Activated naive CD4-positive, alpha-beta T cell treated with anti-CD3 and anti-CD28 coated beads, Interleukin-2, amount 50 U/mL, for 72 hours (primary cell): ENCODE measurements at places on chromosomes 1 and 21.

- no peak for DNase-seq
Measured at GRCh38 chr1:43930168-43930948, 3.2 kb upstream of the ARTN start.

GRCh38 chr1:234780112-234780511, 170.1 kb upstream of the IRF2BP2 start:
- DNase-seq: no peak

GRCh38 chr1:192849442-192849841, 40.6 kb downstream of the RGS2 start:
- no peak for DNase-seq

DNA sequence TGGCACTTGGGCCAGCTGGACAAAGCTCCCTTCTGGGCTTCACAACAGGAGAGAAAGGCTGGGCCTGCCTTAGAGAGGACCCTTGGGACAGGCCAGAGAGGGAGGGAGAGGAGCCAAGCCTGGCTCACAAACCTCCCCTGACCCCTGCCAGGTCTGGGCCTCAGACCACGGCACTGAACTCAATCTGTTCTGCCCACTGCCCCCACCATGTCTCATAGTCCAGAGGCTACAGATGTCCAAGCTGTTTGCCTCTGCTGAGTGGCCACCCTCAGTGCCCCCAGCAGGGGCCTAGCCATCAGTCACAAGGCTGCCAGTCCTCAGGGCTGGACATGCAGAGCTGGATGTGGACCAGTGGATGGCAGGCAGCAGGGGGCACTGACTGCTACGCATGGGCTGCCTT, 13.0 kb upstream of the DMBX1 start:
- DNase-seq: no peak

DNA sequence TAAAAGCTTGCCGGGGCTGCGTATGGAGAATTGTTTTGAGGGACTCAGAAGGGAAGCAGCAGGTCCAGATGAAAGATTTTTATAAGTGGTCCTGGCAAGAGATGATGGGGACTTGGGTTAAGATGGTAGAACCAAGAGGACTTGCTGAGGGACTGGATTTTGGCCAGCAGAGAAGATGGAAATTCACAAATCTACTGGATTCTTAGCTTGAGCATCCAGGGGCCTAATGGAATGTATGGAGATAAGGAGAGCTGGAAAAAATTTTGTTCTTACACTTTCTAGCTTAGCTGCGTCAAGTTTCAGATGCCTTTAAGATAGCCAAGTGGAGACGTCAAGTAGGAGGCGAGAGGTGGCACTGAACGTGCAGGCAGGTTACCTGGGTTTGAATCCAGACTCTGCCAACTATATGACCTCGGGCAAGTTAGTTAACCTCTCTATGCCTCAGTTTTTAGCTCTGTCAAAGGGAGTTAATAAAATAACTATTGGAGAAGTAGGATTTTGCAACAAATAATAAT, 3.4 kb upstream of the RBP7 start:
- no peak for DNase-seq

- DNase-seq: no peak
Measured at GRCh38 chr1:2240270-2241156, 12.4 kb downstream of the SKI start.

- no peak for DNase-seq
Measured at GRCh38 chr1:115898020-115898419, 57.1 kb upstream of the NHLH2 start.

DNA sequence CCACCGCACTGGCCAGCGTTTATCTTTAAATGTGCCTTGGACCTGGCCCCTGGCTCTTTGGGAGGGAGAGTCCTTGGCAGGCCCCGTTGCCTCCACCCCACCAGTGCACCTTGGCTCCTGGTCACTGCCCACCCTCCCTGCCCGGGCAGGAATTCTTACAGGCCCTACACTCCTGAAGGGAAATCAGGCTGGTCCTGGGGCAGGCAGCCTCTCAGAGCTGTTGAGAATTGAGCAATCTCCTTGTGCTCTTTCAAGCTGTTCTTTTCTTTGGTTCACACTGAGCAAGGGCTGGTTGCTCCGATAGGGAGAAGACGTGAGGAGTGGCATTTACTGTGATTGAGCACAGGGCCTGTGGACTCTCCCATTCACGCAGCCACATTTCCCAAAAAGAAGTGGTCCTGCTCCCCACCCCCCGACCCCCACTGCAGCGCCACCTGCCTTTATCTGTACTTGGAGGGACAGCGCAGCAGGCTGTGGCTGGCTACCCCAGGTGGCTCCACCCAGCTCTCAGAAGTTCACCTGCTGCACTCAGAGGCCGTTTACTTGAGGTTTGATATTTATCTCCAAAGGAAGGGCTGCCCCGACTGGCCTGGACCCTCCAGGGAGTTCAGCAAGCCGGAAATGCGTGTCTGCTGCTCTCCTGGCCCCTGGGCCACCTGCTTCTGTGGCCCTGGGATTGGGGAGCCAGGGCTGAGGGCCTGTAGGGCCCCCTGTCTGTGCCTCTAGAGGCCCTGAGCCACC, 47.8 kb downstream of the SKI start:
- DNase-seq: no peak

DNA sequence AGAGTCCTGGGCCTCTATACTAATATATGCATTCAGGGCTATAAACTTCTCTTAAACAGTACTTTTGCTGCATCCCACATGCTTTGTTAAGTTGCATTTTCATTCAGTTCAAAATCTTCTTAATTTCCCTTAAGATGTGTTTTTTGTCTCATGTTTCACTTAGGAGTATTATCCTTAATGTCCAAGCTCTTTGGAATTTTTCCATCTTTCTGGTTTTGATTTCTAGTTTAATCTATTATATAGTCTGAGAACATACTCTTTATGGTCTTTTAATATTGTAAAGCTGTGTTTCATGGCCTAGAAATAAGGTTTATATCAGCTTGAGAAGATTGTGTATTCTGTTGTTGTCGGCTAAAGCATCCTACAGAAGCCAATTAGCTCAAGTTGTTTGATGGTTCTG, 1041.8 kb downstream of the PLA2G4A start:
- no peak for DNase-seq

- no peak for DNase-seq
Measured at GRCh38 chr1:163085904-163086268, 16.7 kb downstream of the RGS4 start.

DNA sequence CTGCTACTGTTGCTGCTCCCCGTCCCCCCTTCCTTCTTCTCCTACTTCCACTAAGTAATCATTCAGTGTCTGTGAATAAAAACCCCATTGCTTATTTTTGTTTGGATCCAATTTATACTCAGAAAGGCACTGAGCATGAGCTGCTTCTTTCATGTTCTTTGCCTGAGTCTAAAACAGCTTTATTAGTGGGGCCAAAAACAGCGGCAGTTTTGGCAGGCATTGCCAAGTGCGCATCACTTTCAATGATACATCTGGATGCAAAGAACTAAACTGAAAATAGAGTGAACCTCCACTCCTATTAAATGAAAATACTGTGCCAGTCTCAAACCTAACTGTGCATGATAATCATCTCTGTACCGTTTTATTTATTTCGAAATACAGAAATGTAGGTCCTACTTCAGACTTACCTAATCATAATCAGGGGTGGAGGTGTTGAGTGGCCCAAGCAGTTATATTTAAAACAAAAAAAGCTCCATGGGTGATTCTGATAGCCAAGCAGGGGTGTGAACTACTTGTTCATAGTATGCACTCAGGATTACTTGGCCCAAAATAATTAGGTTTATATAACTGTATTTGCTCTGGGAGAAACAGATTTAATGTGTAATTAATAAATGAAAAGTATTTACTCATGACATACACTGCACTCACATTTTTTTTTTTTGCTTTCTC, 48.4 kb downstream of the NEK7 start:
- DNase-seq: no peak

DNA sequence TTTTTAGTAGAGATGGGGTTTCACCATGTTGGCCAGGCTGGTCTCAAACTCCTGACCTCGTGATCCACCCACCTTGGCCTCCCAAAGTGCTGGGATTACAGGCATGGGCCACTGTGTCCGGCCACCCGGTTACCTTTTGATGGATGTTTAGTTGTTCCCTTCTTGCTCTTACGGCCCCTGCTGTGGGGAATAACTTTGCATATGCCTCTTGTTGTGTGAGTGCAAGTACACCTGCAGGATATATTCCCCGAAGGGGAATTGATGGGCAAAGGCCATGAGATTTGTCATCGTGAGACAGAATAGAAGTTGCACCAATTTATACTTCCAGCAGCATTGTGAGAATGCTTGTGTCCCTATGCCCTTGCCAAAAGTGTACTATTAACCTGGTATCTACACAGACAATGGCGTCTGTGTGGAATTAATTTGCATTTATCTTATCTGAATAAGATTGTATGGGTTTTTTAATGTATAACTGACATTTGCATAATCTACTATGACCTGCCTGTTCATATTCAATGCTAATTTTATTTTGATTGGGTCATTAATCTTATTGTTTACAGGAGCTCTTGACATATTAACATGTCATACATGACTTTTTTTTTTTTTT, 8.1 kb downstream of the IL6R start:
- no peak for DNase-seq

- DNase-seq: no peak
Measured at GRCh38 chr1:21251773-21252471, 38.3 kb downstream of the ECE1 start.

GRCh38 chr1:226609836-226610455, 61.4 kb downstream of the STUM start:
- no peak for DNase-seq

GRCh38 chr1:228736844-228737445, 1.7 kb downstream of the RHOU start:
- DNase-seq: no peak

DNA sequence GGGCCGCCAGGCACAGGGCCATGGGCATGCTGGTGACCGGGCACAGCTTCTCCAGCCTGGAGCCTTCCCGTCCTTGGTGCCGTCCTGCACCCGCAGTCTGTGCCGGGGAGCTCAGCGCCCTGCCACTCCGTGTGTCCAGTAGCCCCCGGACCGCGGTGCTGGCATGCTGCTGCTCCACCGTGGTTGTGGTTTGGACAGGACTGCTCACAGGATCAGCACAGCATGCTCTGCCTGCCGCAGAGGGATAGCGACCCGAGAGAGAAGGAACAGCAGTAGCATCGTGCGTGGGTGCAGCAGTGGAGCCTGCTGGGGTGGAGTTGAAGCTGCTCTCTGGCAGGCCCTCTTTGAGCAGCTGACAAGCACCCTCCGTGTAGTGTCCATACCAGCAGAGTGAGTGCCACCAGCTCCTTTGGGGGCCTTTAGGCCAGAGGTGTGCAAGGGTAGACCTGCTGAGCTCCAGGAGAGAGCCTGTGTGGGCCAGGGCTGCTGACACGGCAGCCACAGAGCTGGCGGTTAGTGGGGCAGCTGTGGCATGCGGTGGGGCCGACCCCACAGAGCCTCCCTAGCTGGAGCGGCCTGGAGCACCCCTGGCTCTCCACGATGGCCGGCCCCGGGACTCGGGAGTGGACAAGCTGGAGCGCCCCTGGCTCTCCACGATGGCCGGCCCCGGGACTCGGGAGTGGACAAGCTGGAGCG, 6.4 kb upstream of the PCBP3 start:
- DNase-seq: no peak

GRCh38 chr1:28926629-28927265, 12.4 kb downstream of the EPB41 start:
- no peak for DNase-seq

GRCh38 chr1:65541161-65541560, 120.7 kb downstream of the LEPR start:
- DNase-seq: no peak

- no peak for DNase-seq
Measured at GRCh38 chr1:214473862-214474261, 77.5 kb downstream of the PTPN14 start.

GRCh38 chr1:170332801-170333200, 187.0 kb downstream of the NTMT2 start:
- DNase-seq: no peak

DNA sequence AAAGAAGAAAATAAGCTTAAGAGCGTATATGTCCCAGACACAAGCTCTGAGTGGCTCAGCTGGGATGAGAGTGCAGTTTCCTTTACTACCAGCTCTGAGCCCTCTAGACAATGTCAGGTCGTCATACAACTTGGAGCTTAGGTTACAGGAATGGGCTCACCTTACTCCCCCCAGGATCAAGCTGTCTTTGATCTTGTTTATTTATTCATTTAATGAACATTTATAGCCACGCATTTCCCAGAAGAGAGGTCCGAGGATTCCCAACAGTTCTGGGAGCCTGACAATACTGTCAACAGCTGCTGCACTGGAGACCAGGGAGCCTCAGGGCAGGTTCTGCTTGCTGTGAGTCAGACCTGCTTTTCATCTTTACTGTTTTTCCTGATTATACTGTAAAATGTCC, 378.9 kb downstream of the PLPP3 start:
- no peak for DNase-seq

GRCh38 chr1:29674627-29675326, 438.5 kb downstream of the PTPRU start:
- DNase-seq: peak; percentile 20

- DNase-seq: no peak
Measured at GRCh38 chr1:224245188-224245587, 62.1 kb downstream of the DEGS1 start.
